ENCODE measurements at places on chromosomes 3 and 15. TPM values are rescaled to one million over a fixed set of nuclear protein-coding genes. Genes with fewer than 3 reads are reported as not detected.
A peak's percentile ranks its signal among the peaks of the same experiment; 100 is the strongest.

DNA sequence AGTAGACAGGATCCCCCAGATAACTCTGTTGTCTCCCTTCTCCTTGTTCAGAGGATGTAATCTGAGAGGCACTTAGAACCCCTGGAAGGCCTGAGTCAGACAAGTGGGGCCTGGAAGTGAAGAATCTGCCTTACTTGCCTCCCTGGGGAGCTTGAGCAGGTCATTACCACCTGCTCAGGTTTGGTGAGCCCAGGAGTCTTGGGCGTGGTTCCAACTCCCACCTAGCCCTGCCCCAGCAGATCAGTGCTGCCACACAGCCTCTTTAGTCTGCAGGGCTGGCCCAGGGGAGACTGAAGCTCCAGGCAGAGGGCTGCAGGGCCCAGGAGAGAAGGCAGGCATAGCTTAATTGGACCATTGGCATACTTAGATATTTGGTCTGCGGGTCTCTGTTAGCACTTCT lies 230.0 kb downstream of the ERC2 start:
- H3K27me3 ChIP-seq = no peaks in the 10 kb centered on the region
- no peak overlapping the region for H3K4me3 ChIP-seq
- H3K27ac ChIP-seq = no peak overlapping the region
- no peak for DNase-seq
- peaks cover 1% of the 10 kb centered on the region for H3K36me3 ChIP-seq
- H3K4me1 ChIP-seq = no peaks in the 10 kb centered on the region

DNA sequence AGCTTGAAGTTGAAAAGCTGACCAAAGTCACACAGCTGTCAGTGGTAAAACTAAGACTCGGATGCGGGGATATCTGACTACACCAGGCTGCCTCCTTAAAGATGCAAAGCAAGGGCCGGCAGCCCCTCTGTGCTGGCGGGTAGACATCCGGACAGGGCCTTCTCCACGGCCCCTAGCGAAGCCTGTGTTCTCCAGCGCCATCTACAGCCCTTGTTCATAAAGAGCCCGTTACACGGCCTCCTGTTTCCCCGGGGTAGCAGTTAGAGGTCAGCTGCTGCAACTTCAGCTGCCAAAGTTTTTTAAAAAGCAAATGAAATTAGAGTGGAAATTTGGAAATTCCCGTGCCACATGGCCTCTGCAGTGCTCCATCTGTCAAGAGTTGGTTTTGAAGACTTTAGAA lies 383.0 kb downstream of the TBL1XR1 start:
- no peaks in the 10 kb centered on the region for H3K4me1 ChIP-seq
- no peak overlapping the region for H3K4me3 ChIP-seq
- no peaks in the 10 kb centered on the region for H3K27me3 ChIP-seq
- no peak overlapping the region for H3K27ac ChIP-seq
- DNase-seq = peak; percentile 41

DNA sequence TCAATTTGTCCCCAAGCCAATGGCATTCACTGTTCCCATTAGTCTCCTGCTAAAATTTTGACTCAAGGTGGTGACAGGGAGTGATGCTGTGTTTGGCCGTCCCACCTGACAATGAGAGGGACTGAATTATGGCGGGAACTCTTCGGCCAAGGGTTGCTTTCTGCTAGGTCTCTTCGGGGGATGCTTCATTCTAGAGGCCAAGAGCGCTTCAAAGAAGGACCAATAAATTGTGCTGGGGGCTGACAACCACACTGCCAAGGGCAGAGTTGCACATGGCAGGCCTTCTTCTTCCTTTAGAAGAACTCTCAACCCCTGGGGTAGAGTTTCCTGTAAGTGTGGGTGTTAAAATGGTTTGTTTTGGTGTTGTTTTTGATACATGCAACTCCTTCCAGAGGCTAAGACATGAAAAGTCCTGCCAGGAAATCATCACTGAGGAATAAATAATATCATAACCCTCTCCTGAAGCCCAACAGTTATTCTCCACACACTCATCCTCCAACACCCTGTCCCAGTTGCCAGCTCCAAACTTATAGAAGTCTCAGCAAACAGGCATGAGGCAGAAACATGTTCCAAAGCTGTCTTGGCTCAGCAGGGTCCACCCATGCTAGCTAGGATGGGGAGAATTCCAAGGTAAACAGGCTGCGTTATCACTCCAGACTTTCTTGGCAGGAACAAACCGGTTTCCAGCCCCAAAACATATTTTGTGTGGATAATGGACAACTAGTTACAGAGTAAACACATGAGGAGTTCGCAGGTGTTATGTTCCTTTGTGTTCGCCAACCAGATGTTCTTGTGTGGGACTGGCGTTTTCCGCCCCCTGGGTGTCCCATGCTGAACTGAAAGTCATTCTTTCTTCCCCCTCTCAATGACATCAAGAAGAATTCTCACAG lies 396.7 kb upstream of the RGMA start:
- H3K4me1 ChIP-seq = peaks cover 5% of the 10 kb centered on the region
- peaks cover 80% of the 10 kb centered on the region for H3K27me3 ChIP-seq
- DNase-seq = no peak

- no peak overlapping the region for H3K4me3 ChIP-seq
- no peaks in the 10 kb centered on the region for H3K4me1 ChIP-seq
- no peak for DNase-seq
- H3K36me3 ChIP-seq = peaks cover 6% of the 10 kb centered on the region
Observed at GRCh38 chr3:47406762-47407149, 25.9 kb downstream of the PTPN23 start.

The CPLX3 gene
- total RNA-seq = not detected

The CDHR4 gene
- total RNA-seq = not detected

The GBE1 gene
- total RNA-seq = 10.6 TPM

The SCAP gene
- 140 TPM for total RNA-seq

The TEX55 gene
- total RNA-seq = not detected

DNA sequence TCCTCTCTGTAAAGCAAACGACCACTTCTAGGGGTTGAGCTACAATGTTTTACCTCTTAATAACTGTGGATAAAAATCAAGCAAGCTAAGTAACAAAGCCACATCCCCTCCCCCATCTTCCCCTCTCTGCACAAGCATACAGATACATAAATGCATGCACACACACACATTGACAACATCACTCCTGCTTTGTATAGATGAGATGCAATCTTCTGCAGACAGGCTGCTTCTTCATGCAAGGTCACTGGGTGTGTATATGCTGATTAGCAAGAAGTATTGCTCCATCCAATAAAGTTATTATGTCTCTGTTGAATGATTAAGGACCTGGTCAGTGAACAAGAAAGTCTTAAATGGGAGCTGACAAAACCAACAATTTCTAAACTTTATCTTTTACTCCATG lies 8.8 kb upstream of the ATP11B start:
- H3K36me3 ChIP-seq = no peaks in the 10 kb centered on the region
- H3K4me3 ChIP-seq = no peak overlapping the region
- H3K4me1 ChIP-seq = peaks cover 4% of the 10 kb centered on the region
- H3K27ac ChIP-seq = no peak overlapping the region
- H3K27me3 ChIP-seq = peaks cover 13% of the 10 kb centered on the region
- no peak for DNase-seq

GRCh38 chr3:67450153-67450552 lies 204.3 kb downstream of the SUCLG2 start:
- H3K36me3 ChIP-seq = no peaks in the 10 kb centered on the region
- no peak for DNase-seq
- H3K4me1 ChIP-seq = peaks cover 1% of the 10 kb centered on the region
- H3K4me3 ChIP-seq = no peak overlapping the region

DNA sequence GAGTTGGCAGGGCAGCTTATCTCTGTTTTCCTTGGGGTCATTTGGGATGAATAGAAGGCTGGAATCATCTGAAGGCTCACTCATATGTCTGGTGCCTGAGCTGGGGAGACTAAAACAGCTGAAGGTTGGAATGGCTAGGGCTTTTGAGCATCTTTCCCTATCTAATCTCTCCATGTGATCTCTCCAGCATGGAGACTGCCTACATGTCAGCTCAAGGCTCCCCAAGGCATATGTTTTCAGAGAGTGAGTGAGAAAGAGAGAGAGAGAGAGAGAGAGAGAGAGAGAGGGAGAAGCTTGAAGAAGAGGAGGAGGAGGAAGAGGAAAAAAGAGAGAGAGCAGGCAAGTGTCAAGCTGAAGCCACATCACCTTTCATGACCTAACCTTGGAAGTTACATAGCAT lies 143.4 kb downstream of the EBLN2 start:
- peaks cover 1% of the 10 kb centered on the region for H3K4me1 ChIP-seq
- H3K27me3 ChIP-seq = peaks cover 5% of the 10 kb centered on the region
- H3K36me3 ChIP-seq = no peaks in the 10 kb centered on the region
- no peak for DNase-seq
- H3K4me3 ChIP-seq = no peak overlapping the region
- H3K27ac ChIP-seq = no peak overlapping the region

GRCh38 chr3:52315977-52316764 lies at the start of gene DNAH1:
DNAH1 (plus strand) TSS chr3:52316319; CDS start chr3:52322443, 6,124 bp downstream.
- no peaks in the 10 kb centered on the region for H3K36me3 ChIP-seq
- H3K27me3 ChIP-seq = peaks cover 15% of the 10 kb centered on the region
- no peak for DNase-seq
- peak within 1 kb of the TSS; percentile 69 for H3K4me3 ChIP-seq
- no peak within 1 kb of the TSS for H3K27ac ChIP-seq

The SCN11A gene
- total RNA-seq = 1.6 TPM

DNA sequence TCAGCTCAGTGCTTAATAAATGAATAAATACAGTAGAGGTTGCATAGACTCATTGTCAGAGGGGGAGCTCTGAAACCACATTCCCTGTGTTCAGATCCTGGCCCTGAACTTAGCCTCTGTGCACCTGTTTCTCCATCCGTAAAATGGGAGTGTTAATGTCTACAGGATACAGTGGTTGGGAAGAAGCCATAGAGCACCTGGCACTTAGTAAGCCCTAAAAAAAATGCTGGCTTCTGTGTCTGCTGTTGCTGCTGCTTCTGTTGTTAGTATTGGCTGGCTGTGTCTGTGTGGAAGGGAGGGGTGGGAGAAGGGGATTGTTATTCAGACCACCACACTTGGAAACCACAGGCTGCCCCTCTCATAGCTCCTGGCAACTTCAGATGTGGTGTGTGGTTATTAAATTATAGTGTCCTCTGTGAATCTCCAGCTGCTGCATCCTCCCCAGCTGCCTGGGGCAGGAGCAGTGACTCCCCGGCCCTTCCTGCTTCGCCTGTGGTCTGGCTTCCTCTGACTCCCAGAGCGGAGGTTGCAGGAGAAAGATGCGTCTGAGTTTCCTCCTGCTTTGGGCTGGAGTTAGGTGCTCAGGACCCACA lies 31.0 kb downstream of the FGD5 start:
- H3K36me3 ChIP-seq = no peaks in the 10 kb centered on the region
- peaks cover 2% of the 10 kb centered on the region for H3K4me1 ChIP-seq
- no peak for DNase-seq
- H3K27me3 ChIP-seq = peaks cover 50% of the 10 kb centered on the region

DNA sequence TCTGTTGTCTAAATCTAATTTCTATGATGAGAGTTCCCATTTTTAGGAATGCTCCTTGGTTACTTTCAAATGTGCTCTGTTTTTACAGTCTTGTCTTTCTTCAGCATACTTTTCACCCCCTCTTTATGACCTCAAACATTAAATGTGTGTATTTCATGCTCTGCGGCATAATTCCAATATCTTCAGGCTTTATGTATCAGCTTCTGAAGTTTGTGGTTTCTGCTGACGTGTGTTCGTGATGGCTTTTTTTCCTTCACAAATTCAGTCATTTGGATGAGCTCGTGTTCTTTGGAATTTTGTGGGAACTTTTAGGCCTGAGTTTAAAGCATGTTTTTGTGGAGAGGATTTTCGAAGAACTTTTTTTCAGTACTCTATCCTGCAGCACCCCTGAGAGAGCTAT lies 97.7 kb upstream of the CHRNA7 start:
- H3K4me3 ChIP-seq = no peak overlapping the region
- no peaks in the 10 kb centered on the region for H3K4me1 ChIP-seq

DNA sequence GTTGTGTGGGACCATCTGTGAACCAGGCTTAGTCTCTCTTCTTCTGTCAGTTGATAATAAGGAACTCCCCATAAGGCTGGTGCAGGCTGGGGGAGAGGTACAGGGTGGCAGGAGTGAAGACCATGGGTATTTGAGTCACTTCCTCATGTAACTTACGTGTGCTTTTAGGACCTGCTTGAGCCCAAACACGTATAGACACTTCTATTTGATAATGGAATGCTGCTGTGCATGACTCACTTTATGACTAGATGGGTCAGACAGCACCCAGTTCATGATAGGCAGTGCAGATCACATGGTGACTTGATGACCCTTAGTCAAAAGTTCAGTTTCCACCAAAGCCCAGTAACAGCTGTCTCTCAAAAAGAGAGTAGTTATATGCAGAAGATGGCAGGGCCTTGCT lies 490.9 kb downstream of the ZBBX start:
- no peaks in the 10 kb centered on the region for H3K27me3 ChIP-seq
- H3K27ac ChIP-seq = no peak overlapping the region
- no peaks in the 10 kb centered on the region for H3K36me3 ChIP-seq
- H3K4me1 ChIP-seq = no peaks in the 10 kb centered on the region

The GRAMD1C gene
- 2.4 TPM for total RNA-seq

GRCh38 chr3:64655160-64655559 lies 32.6 kb downstream of the ADAMTS9 start:
- peaks cover 12% of the 10 kb centered on the region for H3K4me1 ChIP-seq
- no peak overlapping the region for H3K4me3 ChIP-seq
- peaks cover 37% of the 10 kb centered on the region for H3K36me3 ChIP-seq
- DNase-seq = no peak
- no peak overlapping the region for H3K27ac ChIP-seq

DNA sequence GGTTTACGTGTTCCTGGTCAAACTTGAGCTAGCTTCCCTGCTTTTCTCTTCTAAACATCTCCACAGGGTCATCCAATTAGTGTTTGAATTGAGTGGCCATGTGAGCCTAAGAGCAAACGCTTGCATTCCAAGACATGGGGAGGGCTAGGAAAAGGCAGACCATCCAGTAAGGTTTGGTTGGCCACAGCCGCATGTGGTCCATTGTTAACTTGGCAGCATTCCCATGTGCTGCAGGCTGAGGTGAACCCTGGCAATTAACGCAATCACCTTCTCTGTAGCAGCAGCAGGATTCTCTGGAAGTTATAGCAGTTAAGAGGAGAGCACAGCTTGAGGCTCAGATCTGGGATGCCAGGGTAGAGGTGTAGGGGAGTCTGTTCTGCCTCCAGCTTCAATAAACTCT lies 502.2 kb upstream of the LMCD1 start:
- no peak overlapping the region for H3K27ac ChIP-seq
- H3K36me3 ChIP-seq = no peaks in the 10 kb centered on the region
- peaks cover 18% of the 10 kb centered on the region for H3K27me3 ChIP-seq
- no peak for DNase-seq
- peaks cover 5% of the 10 kb centered on the region for H3K4me1 ChIP-seq

GRCh38 chr3:78762121-78762520 lies 1005.7 kb downstream of the ROBO1 start:
- peaks cover 5% of the 10 kb centered on the region for H3K4me1 ChIP-seq
- no peaks in the 10 kb centered on the region for H3K36me3 ChIP-seq
- no peak overlapping the region for H3K4me3 ChIP-seq
- no peak for DNase-seq

DNA sequence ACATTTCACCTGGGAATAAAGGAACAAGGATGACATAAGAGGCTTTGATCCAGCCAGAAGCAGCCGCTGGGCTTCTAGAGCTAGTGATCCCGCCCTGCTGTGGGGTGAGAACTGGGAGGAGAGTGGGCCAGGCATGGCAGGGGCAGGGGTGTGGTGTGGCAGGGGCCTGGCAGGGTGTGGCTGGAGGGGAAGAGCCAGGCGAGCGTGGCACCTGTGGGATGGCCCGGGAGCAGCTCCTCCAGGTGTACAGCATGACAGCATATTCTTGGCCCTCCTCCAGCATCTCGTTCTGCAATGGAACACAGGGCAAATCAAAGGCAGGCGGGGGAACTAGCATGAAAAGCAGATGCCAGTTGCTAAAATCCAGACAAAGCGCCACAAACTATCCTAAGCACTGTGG lies 35.5 kb downstream of the CYFIP1 start:
- H3K4me1 ChIP-seq = peaks cover 24% of the 10 kb centered on the region
- DNase-seq = no peak
- H3K27ac ChIP-seq = no peak overlapping the region
- peaks cover 15% of the 10 kb centered on the region for H3K36me3 ChIP-seq
- no peak overlapping the region for H3K4me3 ChIP-seq

Measured in progenitor cell of endocrine pancreas (in vitro differentiated cells).